Tibial artery (tissue), 4 donors: ENCODE measurements at places on chromosomes 4 and X.

DNA sequence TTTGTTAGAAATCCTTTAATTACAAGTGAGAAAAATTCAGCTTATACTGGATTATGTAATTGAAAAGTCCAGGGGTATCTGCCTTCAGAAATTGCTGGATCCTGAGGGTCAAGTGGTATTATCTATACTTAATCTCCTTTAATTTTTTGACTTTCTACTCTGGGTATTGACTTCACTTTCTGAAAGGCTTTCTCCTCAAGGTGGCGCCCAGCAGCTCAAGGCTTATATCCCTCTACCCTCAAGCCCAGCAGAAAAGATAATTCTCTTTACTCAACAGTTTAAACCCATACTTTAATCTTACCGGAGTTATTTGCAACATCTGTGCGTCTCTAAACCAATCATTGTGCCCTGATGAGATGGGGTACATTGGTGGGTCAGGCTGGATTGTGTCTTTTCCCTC, 129.5 kb downstream of the LARP7 start:
- DNase-seq, result peak; percentile 26

- no peak for DNase-seq
These were observed 29.6 kb upstream of the MSX1 start for GRCh38 chr4:4829837-4830236.

- no peak for DNase-seq
These were observed 632.3 kb downstream of the PDHA2 start for GRCh38 chr4:96471956-96472867.

GRCh38 chr4:26346203-26346620, 25.4 kb downstream of the RBPJ start:
- DNase-seq, result no peak

DNA sequence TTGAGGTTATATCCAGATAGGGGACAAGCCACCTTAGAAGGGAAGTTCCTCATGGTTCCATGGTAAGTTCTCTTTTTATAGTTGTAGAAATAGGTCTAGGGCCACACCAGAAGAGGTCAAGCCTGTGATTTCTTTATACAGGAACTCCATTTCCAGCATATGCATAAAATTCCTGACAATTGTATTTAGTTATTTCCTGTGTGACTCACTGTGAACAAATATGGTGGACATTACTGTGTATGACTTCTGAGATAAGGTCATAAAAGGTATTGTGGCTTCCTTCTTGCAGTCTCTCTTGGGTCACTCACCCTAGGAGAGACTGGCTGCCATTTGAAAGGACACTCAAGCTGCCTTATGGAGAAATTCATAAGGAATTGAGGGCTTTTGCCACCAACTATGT, 2.2 kb upstream of the C4orf36 start:
- DNase-seq, result no peak

DNA sequence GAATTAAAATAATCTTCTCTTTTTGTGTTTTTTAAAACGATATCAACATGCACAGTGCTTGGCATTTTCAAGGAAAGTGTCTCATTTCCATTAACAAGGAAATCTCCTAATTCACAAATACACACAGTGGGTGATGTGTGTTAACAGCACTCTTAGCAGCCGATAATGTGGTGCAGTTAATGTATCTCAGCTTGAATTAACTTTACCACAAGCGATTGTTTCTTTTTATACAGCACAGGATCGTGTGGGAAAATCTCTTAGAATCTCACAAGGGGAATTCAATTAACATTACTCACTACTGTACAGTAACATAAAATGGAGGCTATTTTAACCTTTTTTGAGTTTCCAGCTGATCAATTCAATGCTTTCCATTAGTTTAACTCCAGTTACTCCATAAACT, 1841.9 kb downstream of the STIM2 start:
- DNase-seq, result no peak

DNA sequence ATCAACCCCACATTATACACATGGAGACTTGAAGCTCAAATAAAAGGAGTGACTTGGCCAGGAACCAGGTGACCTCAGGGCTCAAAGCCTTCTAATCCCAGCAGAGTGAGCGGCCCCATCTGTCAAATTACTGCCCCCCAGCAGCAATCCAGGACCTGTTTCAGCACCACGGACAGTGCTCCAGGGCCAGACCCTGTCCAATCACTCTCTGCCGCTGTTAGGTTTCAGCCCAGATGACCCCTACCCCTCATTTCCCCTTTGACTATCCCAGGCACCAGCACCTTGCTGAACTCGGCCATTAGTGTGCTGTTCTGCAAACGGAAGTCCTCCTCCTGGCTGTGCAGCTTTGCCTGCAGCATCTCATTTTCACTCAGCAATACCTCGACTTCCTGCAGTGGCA, 5.1 kb downstream of the GRIPAP1 start:
- DNase-seq, result no peak

DNA sequence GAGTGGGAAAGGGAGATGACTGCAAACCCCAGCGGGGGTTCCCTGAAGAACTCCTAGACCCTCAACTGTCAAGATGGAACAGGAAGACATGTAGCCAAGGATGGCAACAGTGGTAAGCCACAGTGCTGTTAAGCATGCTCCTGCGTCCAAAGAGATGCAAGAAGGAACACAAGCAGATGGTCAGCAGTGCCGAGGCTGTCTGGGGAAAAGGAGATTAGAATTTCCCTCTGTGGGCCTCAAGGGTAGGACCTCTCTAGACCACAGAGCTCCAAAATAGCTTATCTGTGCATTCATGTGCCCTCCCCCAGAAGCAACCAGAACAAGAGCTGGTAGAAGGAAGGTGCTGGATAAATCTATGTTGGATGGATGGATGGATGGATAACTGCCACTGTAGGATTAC, 82.0 kb upstream of the CPEB2 start:
- DNase-seq, result no peak

DNA sequence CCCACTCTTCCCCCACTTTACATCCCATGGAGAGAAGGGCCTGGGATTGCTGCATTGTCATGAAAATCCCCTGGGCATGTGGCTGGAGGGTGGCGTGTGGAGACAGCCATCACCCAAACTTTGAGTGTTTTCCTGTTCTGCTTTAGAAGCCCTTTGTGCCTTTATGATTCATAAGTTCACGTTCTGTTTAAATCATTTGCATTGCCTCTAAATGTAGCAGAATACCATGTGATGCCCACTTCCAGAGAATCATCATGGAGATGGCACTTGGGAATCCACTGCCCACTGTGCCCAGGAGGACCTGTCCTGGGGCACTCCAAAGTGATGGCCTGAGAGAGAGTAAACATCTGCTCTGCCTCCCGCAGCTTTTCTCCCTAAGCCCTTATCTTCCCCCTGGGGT, 52.8 kb downstream of the MED28 start:
- DNase-seq, result no peak

- DNase-seq, result no peak
These were observed 37.3 kb downstream of the CASP6 start for GRCh38 chr4:109665783-109666485.

DNA sequence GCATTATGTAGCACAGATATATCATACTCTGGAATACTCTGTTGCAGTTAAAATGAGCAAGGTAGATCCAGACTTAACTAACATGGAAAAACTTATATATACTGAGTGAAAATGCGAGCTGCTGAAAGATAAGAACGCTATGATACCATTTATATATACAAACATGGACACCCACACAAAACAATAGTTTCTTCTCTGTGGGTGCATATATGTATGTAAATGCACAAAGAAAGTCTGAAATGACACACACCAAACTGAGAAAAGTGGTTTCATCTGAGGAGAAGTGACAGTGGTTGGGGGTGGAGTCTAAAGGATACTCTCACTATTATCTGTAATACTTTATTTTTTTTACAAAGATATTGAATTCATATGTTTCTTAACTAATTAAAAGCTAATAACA, 12.2 kb upstream of the FGF2 start:
- DNase-seq, result no peak

DNA sequence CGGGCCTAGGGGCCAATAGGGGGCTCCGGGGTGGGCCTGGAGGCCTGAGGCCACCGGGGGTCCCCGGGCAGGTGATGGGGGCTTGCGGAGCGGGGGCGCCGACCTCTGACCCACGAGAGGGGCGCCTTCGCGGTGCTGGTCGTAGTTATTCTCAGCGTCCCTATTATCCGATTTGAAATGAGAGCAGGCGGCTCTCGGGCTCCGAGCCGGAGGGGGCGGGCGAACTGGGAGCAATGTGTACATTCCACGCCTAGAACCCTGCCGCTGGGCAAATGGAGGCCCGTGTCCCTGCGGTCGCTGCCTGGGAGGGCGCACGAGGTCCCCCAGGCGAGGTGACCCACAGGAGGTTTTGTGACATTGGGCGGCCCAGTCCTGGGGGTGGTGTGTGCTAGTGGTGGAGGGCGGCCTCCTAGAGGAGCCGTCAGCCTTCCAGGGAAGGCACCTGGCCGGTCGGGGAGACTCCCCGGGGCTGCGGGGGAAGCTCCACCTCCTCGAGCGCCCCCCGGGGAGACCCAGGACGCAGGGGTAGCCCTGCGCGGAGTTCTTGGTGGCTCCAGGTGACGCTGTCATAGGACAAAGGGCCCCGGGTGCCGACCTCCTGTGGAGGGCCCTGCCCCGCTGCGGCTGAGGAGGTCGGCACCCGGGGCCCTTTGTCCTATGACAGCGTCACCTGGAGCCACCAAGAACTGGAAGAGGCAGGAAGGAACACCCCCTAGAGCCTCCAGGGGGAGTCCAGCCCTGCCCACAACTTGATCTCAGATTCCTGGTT, 102.6 kb upstream of the PRKX start:
- peak; percentile 42 for DNase-seq

DNA sequence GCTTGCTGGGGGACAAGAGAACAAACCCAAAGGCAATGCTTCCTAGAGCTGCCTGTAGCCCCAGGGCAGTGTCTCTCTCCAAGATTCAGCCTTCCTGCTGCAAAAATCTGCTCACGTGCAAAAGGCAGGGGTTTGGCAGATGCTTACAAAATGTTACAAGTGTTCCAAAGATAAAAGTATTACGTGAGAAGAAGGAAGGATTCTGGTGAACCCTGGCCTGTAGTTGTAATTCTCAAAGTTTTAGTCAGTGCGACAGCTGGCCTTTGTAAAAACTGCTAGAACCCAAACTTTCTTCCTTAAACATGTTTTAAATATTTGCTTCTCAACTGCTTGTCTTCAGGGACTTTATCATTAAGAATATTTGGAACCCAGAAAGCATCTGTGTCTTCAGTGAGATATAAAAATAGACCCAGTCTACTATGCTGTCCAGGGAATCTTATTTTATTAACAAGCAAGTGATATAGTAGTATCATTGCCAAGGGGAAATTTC, 232.3 kb downstream of the FRMPD4 start:
- no peak for DNase-seq

GRCh38 chr4:39883646-39884045, 94.1 kb downstream of the PDS5A start:
- DNase-seq, result no peak

DNA sequence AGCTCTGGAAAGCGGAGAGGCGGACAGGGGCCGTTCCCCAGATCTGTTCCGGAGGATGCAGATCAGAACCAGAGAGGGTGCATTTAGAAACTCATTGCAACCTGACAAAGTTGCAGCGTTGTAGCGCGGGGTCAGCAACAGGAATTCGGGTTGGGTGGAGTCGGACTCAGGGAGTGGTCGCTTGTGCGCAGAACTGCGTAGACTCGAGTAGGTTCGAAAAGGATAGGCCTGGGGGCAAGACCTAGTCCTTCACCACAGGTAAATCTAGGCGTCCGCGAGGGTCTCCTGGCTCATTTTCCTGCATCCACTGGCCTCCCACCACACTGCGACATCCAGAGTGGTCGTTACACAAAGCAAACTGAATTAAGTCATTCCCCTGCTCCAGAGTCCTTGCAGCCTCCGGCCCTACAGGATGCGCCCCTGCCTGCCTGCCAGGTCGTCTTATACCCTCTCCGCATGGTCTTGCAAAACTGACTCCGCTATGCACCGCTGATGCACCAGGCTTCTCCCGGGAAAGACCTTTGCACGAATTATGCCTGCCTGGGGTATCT, 4.7 kb upstream of the ZNF518B start:
- DNase-seq, result no peak

DNA sequence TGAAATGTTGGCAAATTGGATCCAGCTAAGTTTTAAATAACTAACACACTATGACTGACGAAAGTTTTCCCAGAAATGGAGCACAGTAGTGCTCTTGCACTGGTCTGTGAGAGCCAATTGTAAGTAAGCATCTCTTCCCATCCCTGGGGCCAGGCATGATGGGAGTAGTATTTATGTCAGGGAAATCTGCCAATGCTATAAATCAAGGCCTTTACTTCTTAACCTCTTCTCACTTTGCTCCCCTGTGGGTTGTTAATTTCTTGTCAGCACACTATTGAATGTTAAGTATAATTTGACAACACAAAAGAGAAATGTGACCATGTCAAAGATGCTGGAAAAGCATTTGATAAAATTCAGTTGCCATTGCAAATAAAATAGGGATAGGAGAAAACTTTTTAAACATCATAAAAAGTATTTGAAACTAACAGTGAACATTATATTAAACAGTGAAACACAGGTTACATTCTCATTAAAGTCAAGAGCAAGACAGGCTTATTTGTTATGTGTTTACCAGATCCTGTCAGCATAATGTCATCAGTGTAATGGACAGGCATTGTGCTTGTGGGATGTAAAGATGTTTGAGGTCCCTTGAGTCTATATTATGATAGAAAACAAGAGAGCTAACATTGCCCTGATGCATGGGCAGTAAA, 5.0 kb downstream of the F8A1 start:
- DNase-seq, result no peak

DNA sequence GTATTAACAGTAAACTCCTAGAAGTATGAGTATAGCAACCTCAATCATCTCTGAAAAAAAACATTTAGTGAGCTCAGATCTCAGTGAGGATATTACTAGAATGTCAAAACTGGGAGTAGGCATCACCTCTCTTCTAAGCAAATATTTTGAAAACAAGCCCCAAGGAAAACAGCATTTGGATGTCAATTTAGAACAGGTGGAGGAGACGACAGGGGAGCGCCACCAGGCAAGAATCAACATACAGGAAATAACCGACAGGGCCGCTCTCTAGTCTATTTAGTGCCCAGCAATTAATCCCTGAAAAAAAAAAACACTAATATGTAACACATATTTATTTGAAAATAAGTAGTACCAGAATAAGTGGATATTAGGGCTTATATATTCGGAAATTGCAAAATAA, 940.3 kb upstream of the ADGRL3 start:
- no peak for DNase-seq

GRCh38 chrX:151687635-151688034, 7.6 kb upstream of the PRRG3 start:
- DNase-seq, result no peak

- no peak for DNase-seq
These were observed 72.4 kb upstream of the TNIP3 start for GRCh38 chr4:121236353-121237068.

- no peak for DNase-seq
These were observed 464.7 kb upstream of the FAM47C start for GRCh38 chrX:36543499-36543898.

DNA sequence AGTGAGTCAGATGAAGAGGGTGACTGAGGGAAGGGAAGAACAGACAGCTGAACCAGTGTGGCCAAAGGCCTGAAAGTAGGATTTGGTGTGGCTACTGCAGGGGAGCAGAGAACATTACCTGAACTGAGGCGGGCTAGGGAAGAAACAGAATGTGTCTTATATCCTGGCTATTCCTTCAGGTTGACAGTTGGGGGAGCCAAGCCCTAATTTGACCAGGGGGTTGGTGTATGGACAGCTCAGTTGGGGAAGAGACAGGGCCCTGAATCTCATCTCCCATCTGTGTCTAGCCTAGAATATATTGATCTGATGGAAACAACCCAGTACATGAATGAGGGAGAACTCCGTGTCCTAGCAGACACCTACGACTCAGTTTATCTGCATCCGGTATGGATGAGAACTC, 4.2 kb downstream of the HDAC6 start:
- DNase-seq, result no peak

- DNase-seq, result no peak
These were observed 157.5 kb upstream of the ATOH1 start for GRCh38 chr4:93671093-93671492.

GRCh38 chrX:1673337-1673736, 58.5 kb downstream of the ASMT start:
- peak; percentile 16 for DNase-seq
